ENCODE measurements at places on chromosomes 1 and 21.

DNA sequence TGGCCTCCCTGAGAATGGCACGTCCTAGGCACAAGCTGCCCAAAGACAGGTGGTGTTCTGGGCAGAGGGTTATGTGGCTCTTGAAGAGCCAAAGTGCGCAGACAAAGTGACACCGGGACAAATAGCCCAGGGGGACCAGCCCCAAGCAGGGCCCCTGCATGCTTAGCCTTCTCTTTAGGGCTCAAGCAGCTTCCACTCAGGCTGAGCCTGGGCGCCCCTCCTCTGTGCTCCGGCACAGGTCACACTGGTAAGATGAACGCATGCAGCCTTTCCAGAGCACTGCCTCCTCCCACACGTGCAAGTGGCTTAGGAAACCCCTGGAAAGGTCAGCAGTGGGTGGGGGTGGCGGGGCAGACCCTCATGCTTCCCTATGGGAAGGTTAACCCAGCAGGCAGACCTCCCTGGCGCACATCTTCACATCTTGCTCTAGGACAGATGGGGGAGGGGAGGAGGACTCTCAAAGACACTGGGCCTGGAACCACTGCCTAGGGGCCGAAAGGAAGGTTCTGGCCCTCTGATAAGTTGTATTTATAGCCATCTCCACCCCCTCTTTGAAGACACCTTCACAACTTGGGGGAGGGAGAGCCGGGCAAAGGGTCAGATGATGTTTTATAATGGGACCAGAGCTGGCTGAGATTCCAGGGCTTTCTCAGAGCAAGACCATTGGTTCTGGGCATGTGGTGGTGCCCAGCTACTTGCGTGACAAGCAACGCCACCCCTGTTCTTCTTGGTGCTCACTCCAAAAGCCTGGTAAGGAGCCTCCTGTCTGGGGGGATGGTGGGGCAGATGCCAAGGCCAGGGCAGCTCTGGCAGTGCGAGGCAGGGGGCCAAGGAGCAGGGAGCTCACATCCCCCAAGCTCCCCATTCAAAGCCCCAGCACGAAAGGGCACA lies 5.5 kb downstream of the KLHL21 start:
- no peak for DNase-seq

DNA sequence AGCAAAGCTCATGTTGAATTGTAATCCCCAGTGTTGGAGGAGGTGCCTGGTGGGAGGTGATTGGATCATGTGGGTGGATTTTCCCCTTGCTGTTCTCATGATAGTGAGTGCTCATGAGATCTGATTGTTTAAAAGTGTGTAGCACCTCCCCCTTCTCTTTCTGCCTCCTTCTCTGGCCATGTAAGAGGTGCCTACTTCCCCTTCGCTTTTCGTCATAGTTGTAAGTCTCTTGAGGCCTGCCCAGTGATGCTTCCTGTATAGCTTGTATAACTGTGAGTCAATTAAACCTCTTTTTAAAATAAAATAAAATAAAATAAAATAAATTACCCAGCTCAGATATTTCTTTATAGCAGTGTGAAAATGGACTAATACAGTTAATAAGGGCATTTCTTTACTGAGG lies 1025.7 kb downstream of the PLA2G4A start:
- no peak for DNase-seq

DNA sequence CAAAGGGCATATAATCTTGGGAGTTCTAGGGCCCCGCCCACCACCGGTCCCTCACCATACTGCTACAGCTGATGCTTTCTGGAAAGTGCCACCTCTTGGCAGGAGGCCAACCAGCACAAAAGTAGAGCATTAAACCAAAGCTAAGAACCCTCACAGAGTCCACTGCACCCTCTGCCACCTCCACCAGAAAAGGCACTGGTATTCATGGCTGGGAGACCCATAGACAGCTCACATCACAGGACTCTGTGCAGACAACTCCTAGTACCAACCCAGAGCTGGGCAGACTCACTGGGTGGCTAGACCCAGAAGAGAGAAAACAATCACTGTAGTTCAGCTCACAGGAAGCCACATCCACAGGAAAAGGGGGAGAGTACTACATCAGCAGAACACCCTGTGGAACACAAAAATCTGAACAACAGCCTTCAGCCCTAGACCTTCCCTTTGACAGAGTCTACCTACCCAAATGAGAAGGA lies 10.8 kb downstream of the THEM4 start:
- DNase-seq = no peak

DNA sequence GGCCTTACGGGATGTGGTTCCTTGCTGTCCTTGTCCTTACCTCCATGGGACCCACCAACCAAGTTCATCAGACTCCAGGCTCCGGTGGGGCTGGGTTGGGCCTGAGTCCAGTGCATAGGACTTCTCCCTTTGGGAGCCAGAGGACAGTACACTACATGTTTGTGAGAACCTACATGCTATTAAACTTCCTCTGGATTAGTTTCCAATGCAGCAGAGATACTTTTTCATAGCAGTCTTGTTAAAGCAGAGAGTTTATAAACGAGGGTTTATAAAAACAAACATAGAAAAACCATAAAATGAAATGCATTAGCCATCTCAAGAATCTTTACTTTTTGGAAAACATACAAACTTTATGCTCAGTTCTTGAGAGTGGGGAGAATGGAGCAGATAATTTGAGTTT lies 33.4 kb downstream of the INKA2 start:
- no peak for DNase-seq

DNA sequence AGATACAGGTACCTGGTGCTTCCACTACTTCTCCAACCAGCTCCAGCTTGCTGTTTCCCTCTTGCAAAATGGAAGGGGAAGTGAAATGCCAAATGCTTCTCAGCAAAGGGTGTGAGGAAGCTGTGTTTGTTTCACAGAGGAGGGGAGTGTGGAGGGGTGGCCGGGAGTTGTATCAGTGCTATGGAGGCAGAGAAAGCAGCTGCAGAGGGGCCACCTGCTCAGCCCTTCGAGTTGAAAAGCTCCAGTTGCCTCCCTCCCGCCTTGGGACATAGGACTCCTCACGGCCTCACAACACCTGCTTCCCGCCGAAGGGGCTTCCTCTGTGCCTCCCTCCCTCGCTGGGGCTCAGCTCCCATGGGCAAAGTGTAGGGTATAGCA lies 12.1 kb upstream of the LINGO4 start:
- DNase-seq = no peak

DNA sequence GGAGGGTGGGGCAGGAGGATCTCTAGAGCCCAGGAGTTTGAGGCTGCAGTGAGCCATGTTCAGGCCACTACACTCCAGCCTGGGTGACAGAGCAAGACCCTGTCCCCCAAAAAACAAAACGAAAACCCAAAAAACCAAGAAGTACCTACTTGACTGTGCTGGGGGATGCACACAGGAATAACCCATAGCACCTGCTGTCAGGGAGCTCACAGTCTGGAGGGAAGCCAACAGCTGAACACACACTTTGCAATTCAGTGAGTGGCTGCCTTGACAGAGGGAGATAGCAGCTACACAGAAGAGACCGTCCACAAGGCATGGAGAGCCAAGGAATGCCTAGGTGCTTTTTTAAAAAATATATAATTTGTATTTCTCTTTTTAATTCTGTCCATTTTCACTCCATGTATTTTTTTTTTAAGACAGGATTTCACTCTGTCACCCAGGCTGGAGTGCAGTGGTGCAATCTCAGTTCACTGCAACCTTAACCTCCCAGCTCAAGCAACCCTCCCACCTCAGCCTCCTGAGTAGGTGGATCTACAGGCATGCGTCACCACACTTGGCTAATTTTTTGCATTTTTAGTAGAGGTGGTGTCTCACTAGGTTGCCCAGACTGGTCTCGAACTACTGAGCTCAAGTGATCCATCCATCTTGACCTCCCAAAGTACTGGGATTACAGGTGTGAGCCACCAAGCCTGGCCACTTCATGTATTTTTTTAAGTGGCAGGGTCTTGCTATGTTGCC lies 68.7 kb downstream of the NID1 start:
- DNase-seq = no peak

DNA sequence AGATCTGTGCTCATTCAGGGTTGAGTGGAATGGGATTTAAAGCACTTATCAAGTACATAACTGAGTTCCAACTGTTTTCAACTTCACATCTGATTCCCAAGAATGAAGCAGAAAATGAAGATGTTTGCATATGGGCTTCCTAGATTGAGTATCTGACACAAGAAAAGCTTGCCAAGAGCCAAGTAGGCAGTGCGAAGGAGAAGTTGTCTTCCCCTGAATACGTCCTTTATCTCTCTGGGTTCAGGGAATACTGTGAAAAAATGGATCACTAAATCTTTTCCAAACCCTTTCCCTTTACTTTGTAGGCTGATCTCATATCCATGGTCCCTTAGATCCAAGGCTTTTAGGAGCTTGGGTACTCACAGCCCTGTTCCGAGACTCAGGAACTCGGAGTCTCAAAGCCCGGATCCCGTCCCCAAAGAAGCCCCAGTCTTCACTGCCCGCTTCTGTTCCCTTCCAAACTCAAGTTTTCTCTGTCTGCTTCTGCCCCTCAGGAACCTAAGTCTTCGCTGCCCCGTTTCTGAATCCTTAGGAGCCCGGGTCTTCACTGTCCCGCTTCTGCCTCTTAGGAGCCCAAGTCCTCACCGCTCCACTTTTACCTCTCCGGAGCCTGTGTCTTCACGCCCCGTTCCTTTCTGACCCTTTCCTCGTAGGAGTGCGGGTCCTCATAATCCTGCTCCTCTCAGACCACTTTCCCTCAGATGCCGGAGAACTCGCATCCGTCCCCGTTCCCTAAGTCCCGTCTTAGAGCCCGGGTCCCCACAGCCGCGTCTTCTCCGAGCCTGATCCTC lies 616 bp downstream of the TAF12 start:
- peak; percentile 41 for DNase-seq

GRCh38 chr1:211724687-211725196 lies 49.3 kb upstream of the NEK2 start:
- DNase-seq = no peak

GRCh38 chr1:192936313-192937018 lies 122.7 kb downstream of the UCHL5 start:
- peak; percentile 39 for DNase-seq

- DNase-seq = no peak
Measured at GRCh38 chr1:230820568-230820967, 47.8 kb downstream of the C1orf198 start.

DNA sequence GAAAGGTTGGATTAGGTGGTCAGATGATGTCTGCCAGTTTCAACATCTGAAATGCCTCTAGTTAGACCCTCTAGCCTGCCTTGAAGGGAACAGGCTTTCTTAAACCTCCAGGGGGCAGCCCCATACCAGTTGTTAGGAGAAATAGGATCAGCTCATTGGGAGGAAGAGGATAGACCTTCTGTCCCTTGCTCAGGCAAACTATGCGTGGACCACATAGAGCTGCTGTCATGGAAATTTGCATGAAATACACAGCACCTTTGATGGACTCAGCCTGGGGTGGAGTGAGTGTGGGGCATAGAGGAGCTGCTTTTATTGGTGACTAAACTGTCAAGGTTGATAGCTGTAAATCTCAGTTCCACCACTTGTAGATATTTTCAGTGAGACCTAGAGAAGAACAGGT lies 38.4 kb upstream of the SPAG17 start:
- DNase-seq = no peak

- no peak for DNase-seq
Measured at GRCh38 chr1:32990887-32991286, 26.3 kb upstream of the RNF19B start.

DNA sequence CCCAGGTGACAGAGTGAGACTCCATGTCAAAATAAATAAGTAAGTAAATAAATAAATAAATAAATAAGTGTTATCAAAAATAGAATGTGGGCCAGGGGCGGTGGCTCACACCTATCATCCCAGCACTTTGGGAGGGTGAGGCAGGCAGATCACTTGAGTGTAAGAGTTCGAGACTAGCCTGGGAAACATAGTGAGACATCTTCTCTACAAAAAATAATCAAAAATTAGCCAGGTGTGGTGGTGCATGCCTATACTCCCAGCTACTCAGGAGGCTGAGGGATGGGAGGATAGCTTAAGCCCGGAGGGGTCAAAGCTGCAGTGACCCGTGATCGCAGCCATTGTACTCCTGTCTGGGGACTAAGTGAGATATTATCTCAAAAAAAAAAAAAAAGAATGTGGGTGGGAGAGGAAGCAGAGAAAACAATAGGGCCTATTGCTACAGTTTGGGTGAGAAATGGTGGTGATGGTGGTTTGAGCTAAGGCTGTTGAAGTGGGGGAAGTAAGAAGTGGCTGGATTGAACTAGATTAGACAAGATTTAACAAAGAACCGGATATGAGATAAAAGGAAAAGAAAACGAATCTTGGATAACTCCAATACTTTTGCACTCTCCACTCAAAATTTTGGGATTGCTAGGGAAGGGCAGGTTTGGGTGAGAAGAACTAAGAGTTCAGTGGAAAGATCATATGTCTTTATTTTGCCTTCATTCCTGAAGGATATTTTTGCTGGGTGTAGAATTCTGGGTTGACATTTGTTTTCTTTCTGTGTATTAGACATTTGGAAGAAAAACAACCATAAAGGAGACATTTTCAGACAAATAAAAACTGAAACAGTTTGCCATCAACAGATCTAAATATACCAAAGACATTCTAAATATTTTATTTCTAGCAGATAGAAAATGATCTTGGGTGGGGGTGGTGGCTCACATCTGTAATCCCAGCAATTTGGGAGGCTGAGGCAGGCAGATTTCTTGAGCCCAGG lies 57.1 kb upstream of the SPOCD1 start:
- DNase-seq = no peak

- DNase-seq = peak; percentile 98
Measured at GRCh38 chr1:240190881-240191401, 99.3 kb downstream of the FMN2 start.

DNA sequence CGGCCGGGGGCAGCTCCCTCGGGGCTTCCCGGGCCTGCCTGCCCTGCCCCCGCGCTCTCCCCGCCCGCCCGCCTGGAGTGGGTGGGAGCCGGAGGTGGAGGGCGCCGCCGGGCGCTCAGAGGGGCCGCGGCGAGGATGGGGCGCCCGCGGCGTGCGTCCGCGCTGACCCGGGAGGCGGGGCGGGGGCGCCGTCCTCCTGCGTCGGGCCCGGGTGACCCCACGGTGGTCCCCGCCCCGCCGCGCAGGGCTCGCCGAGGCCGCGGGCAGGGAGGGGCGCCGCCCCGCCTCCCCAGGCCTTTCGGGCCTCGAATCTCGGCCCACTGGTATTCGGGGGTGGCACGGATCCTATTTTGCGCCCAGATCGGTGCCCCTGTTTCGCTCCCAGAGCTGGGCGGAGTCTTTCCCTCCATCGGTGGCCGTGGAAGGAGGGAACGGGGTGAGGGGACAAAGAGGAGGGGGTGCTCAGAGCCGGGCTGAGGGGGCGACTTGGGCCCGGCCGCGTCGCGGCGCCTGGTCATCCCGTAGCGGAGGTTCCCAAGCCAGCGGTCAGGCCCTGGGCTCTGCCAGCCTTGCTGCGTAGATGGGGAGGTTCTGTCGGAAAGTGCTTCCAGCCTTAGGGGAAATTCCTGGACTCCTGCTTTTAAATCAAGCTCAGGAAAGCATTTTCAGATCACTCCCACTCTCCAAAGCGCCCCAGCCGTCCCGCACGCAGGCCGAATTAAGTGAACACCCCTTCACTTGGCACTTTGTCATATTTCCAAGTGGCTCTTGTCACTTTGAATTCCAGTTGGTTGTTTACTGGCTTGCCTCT lies 545 bp downstream of the PATJ start:
- DNase-seq = no peak
